ENCODE measurements at places on chromosomes 3 and 15. TPM values are rescaled to one million over a fixed set of nuclear protein-coding genes. Genes with fewer than 3 reads are reported as not detected.

Gene GNAT1
- total RNA-seq = not detected

Gene TNIK
- 27.1 TPM for total RNA-seq

Gene SLC22A14
- not detected for total RNA-seq

GRCh38 chr3:4749567-4750002, 229.7 kb upstream of the BHLHE40 start:
- DNase-seq = no peak

DNA sequence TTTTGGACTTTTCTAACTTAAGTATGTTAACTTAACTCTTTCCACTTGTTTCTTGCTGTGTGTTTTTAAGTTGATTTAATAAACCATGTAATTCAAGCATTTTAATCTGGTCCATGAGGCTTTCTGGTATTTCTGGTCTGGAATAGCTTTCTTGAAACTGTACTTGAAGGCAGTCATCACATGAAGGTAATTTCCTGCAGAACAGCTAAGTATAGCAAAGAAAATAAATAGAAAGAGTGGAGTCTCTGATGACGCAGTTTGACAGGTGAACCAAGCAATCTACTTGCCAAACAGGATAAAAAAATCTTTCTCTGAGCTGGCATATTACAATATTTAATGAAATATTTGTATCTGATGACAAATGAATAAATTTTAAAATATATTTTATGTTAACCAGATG, 74.9 kb downstream of the BTLA start:
- DNase-seq = no peak

DNA sequence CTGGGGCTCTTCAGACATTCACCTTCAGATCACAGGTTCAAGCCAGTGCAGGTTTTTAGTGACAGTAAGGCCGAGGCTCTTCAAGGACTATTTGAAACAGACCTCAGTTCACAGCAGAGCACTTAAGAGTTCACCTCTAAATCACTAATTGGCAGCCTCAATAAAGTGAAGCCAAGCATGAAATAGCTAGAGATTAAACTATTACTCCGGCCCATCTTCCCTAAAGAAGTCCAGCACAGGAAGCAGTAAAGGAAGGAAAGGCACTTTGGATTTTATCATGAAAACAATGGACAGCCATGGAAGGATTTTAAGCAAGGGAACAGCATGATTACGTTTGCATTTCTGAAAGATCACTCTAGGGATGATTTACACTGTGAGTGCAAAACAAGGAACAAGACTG, 27.6 kb upstream of the ARL6 start:
- DNase-seq = no peak

DNA sequence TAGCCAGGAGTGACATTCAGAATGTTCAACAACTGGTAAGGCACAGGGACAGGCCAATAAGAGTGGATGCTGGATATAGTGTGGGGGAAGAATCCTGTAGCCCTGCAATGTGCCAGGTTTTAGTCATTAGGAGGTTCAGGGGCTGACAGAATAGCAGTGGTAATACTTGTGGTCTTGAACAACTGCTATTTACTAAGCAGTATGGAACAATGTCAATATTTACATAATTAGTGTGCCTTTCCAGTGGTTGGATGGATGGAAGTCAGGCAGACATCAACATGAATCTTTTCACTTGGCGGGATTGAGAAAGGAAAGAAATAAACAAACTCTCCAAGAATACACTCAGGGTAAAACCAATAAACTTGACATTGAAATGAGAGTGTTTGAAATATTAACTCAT, 55.1 kb downstream of the OTOL1 start:
- DNase-seq = no peak

GRCh38 chr3:25556447-25556846, 108.3 kb downstream of the TOP2B start:
- DNase-seq = no peak

GRCh38 chr3:182438398-182438797, 354.9 kb upstream of the ATP11B start:
- no peak for DNase-seq

- DNase-seq = no peak
Observed at GRCh38 chr3:50374363-50375257, 15.3 kb upstream of the TMEM115 start.

- DNase-seq = no peak
Observed at GRCh38 chr15:59879506-59880265, 124.4 kb upstream of the FOXB1 start.

GRCh38 chr3:183578179-183578578, 22.7 kb upstream of the KLHL6 start:
- no peak for DNase-seq

- no peak for DNase-seq
Observed at GRCh38 chr3:28268989-28269388, 27.6 kb downstream of the CMC1 start.

DNA sequence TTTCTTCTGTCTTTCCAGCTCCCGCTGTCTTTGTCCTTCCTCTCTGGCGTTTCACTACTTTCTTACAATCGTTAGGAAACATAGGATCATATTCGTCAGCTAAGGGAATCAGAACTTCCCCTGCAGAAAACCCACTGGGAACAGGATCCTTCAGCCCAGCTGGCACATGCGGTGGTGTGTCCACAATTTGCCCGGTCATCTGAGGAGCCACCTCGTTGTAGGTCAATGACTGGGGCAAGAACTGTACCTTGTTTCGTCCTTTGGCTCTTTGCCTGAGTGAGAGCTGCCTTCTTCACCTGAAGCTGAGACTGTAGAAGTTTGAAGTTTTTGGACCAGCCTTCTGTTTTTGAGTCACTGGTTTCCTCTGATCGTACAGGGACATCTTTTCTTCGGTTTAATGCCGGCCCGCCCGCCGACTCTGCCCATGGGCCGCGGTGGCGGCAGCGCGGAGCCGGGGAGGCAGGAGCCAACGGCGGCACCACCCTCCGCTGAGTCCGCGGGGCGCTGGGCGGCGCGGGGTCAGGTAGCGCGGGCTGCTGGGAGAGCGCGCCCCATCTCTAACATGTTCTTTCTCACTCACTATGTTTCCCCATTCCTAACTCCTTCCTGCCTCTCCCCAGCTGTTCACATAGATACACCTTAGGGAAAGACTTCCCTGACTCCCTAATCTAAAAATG, 214.1 kb upstream of the NANOGP8 start:
- DNase-seq = no peak

DNA sequence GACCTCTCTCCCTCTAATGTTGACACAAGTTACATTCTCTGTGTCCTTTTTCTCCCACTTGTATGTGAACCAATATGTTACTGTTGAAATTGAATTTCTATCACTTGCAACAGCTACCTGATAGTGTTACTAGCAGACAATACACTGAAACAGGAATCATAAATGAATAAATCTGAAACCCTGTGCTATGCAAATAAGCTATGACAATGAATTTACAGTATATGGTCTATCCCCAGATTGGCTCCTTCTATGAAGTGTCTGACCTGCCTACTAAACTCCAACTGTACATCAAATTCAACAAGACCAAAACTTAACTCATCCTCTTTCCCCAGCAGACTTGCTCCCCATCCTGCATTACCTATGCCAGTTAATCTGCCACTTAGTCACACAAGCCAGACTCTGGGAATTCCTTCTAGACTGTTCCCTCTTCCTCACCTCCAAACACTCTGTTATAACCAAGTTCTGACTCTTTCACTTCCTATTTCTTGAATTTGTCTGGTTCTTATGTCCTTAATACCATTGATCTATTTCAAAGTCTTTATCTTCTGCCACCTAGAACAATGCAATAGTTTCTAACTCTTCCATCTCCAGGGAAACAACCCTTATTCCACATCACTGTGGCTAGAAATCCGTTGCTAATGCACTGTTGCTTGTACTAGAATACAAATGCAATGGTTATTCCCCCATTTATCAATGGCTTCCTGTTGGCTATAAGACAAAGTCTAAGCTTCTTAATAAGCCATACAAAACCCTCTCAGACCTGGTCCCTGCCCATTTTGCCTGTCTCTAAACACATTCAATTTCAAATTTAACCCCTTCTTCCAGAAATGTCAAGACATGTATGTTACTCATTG, 13.4 kb upstream of the ZNF639 start:
- DNase-seq = no peak

- no peak for DNase-seq
Observed at GRCh38 chr15:100663086-100663914, 60.9 kb downstream of the ASB7 start.

DNA sequence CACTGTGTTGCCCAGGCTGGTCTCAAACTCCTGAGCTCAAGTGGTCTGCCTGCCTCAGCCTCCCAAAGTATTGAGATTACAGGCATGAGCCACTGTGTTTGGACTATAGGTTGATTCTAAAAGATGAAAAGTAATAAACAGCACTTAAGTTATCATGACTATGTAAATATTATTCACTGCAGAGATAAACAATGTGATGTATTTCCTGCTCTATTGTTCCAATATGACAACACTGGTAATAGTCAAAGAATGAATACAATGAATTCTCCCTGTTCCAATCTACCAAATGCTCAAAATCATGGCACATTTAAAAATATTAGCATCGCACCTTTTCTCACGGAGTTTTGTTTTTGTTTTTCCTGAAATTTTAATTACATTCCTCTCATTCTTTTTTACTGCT, 36.8 kb upstream of the TBL1XR1 start:
- DNase-seq = no peak

DNA sequence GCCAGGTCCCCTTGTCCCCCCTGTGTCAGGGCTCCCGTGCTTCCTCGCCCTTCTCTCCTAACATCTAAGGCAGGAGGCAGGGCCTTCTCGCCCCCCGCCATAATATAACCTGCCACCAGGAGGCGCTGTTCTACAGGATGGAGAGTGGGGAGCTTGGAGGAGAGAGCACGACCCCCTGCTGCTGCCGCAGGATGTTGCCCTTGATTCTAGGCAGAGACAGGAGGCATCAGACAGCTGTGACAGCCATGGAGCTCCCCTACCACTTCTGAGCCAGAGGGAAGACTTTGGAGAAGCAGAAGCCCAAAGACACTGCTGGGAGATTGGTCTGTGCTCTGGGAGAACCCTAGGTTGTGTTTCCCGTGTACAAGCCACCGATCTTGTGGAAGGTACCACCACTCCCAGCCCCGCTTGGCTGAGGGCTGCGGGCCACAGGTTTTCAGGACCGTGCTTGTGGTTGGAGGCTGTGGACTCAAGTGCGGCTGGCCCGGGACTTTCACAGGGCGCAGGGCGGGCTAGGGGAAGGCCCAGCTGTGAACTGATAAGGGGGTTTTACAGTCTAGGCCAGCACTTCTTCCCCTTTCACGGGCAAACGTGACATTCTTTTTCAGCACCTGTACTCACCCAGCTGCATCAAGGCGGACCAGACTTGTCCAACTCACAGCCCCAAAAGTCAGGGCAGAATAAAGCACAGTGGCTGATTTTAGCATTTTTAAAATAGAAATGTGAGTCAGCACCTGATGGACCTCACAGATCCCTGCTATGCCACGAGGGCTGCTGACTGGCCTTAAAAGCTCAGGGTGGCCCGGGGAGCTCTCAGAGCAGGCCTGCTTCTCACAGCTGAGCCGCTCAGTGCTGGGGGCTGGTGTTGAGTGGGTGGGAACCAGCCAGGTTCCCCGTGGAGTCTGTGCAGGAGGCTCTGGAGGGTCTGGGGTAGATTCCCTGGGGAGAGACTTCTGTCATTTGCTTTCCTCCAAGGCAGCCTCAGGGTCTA, 2.6 kb upstream of the TIGIT start:
- DNase-seq = peak; percentile 96
